ENCODE measurements at places on chromosomes 2 and 18. TPM values are rescaled to one million over a fixed set of nuclear protein-coding genes. Genes with fewer than 3 reads are reported as not detected.

The ABCG8 gene
- not detected for total RNA-seq

DNA sequence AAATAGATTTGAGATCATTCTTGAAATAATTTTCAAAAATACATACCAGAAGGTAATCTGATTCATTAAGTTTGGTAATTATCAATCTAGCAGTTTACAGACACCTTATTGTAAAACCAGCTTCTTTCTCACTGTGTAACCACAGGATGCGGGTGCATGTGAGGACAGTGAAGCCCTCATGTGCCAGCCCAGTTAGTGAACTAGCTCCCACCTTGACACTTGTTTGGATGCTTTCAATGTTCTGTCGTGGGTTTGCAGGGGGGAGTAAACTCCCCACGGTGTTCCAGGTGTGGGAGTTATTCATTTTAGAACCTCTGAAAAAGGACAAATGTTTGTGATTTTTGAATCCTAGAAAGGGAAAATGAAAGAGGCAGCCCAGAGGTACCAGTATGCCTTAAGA, 59.0 kb downstream of the WDSUB1 start:
- no peak for DNase-seq

The HOXD13 gene
- total RNA-seq: 34.7 TPM

The LOXHD1 gene
- not detected for total RNA-seq

DNA sequence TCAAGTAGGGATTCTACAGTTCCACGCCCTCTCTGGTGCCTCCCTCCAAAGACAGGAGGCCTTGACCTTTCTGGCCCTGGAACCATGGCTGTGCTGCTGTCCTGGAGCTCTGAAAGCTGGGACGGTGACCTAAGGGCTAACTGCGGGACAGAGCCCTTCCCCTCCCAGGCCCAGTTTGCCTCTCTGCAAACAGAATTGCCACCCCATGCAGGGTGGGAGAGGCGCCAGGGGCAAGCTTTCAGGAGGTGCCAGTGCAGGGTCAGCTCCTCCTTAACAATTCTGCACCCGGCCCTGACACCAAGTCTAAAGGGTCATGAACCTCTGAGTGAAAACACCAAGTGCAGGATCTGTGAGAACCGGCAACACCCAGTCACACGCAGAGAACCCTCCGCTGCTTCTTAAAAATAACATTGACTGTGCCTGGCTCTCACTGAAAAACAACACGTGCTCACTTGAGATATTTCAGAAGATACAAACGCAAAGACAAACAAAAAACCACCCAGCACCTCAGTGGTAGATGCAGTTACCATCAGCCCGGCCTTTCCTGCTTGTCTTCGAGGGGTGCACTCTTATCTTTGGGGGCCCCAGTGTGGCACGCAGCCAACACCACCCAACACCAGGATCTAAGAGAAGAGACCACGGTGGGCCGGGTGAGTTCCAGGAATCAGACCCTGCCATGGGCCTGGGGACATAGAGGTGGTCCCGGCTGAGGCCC, 1.1 kb upstream of the SNED1 start:
- DNase-seq: peak; percentile 70

DNA sequence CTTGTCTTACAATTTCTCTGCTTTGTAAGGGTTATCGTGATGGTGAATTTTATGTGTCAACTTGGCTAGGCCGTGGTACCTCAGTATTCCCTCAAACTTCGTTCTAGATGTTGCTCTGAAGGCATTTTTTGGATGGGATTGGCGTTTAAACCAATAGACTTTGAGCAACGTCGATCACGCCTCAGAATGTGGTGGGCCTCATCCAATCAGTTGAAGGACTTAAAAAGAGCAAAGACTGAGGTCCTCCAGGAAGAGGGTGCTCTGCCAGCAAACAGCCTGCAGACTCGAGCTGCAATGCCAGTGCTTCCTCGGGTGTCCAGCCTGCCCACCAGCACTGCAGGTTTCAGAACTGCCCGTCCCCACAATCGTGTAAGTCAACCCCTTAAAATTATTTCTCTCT, 145.8 kb upstream of the SALL3 start:
- no peak for DNase-seq

The HES6 gene
- total RNA-seq: 27.3 TPM

Data from sigmoid colon (tissue), 7 donors.